ENCODE measurements at places on chromosomes 1 and 21.

DNA sequence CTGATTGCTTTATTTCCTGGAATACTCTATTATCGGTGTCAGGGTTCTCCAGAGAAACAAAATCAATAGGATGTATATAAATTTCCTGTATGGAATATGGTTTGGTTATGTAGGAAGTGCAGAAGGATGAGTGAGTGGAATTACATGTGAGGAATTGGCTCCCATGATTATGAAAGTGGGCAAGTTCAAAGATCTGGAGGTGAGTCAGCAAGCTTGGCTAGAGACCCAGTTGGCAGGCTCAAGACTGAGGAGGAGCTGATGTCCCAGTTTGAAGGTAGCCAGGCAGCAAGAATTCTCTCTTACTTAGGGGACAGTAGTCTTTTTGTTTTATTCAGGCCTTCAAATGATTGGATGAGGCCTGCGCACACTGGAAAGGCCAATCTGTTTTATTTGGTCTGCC is 57.5 kb downstream of the MAP3K7CL start:
- no peak for DNase-seq

DNA sequence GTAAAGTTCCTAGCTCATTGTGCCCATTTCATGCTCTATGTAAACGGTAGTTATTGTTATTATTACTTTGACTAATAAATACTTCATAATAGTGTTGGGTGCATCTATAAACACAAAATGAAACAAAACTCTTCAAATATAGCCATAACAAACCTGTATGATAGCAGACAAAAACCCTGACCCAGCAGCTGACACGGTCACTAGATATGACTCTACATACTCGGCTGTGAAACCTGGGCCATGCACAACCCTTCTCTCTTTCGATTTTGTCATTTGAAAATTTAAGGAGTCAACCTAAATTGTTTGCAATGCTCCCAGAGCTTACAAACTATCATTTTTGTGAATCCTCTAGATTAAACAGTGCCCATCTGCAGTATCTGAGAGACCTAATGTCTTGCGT is 8.0 kb upstream of the RGS13 start:
- no peak for DNase-seq

GRCh38 chr1:55321942-55322341 is 106.8 kb upstream of the USP24 start:
- no peak for DNase-seq

- DNase-seq: no peak
These were observed 122.0 kb downstream of the ETS2 start for GRCh38 chr21:38927776-38928175.
